ENCODE measurements at places on chromosomes 1 and 21. TPM values are rescaled to one million over a fixed set of nuclear protein-coding genes. Genes with fewer than 3 reads are reported as not detected.
A peak's percentile ranks its signal among the peaks of the same experiment; 100 is the strongest.

The TFAP2E gene
- 0.32 TPM for total RNA-seq

DNA sequence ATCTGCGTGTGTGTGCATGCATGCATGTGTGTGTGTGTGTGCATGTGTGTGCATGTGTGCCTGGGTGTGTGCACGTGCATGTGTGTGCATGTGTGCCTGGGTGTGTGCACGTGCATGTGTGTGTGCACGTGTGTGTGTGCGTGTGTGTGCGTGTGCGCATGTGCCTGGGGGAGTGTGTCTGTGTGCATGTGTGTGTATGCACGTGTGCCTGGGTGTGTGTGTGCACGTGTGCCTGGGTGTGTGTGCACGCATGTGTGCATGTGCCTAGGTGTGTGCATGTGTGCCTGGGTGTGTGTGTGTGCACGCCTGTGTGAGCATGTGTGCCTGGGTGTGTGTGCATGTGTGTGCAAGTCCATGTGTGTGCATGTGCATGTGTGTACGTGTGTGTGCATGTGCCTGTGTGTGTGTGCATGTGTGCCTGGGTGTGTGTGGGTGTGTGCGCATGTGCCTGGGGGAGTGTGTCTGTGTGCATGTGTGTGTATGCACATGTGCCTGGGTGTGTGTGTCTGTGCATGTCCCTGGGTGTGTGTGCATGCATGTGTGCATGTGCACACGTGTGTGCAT is 29.3 kb upstream of the COL6A2 start:
- no peak for DNase-seq

The ESPN gene
- not detected for total RNA-seq

GRCh38 chr1:35164893-35165292 is 28.1 kb downstream of the SFPQ start:
- no peak for DNase-seq

DNA sequence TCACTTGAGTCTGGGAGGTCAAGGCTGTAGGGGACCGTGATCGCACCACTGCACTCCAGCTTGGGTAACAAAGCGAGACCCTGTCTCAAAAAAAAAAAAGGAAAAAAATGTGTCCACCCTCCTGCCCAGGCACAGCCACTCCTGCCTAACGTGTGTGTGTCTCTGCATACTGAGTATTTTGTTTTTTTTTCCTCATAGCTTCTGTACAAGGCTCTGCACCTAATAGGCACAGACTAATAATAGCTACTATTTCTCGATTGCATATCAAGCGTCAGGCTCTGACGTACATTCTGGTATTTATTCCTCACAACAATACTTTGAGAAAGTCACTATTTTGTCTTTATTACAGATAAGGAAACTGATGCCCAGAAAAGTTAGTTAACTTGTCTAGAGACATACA is 5.0 kb downstream of the PTGFRN start:
- DNase-seq: no peak

DNA sequence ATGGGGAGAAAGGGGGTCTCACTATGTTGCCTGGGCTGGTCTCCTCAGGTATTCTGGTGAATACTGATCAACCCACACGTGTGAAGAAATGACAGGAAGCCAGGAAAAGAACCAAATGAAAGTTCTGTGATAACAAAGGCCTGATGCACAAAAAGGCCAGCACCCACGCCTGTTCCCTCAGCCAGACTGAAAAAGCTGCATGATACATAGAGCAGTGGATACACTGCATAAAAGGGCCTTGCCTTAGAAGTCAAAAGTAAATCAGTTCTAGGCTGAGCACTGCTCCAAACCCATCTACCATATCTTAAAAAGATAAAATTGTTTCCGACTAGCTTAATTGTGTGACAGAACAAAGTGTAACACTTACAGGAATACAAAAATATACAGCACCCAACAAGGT is 36.9 kb upstream of the PSMG1 start:
- DNase-seq: no peak

- DNase-seq: no peak
Measured at GRCh38 chr1:3636080-3636479, 11.3 kb downstream of the TPRG1L start.

The PRELP gene
- under 0.01 TPM for total RNA-seq

DNA sequence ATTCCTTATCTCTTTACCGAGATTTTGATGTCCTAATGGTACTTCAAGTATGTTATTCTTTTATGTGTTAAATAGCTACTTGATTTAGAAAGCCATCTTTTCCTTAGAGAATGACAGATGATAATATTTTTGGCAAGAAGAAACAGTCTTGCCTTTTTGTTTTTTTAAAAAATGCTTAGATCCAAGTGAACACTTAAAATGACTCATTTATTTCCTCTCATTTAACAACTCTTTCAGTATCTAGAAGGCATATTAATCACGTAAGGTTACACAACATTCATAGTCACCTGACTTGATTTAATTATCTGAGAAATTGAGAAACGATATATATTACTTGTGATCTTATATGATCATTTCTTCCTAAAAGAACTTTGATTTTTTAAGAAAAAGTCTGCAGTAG is 52.4 kb downstream of the SUCO start:
- DNase-seq: peak; percentile 62

- no peak for DNase-seq
Measured at GRCh38 chr1:226653311-226653921, 85.7 kb downstream of the ITPKB start.

GRCh38 chr1:82893712-82894470 is 1093.2 kb downstream of the ADGRL2 start:
- DNase-seq: no peak

The TFF1 gene
- not detected for total RNA-seq

The MR1 gene
- 35.8 TPM for total RNA-seq

- DNase-seq: no peak
Measured at GRCh38 chr1:245915841-245916240, 591.2 kb downstream of the SMYD3 start.

DNA sequence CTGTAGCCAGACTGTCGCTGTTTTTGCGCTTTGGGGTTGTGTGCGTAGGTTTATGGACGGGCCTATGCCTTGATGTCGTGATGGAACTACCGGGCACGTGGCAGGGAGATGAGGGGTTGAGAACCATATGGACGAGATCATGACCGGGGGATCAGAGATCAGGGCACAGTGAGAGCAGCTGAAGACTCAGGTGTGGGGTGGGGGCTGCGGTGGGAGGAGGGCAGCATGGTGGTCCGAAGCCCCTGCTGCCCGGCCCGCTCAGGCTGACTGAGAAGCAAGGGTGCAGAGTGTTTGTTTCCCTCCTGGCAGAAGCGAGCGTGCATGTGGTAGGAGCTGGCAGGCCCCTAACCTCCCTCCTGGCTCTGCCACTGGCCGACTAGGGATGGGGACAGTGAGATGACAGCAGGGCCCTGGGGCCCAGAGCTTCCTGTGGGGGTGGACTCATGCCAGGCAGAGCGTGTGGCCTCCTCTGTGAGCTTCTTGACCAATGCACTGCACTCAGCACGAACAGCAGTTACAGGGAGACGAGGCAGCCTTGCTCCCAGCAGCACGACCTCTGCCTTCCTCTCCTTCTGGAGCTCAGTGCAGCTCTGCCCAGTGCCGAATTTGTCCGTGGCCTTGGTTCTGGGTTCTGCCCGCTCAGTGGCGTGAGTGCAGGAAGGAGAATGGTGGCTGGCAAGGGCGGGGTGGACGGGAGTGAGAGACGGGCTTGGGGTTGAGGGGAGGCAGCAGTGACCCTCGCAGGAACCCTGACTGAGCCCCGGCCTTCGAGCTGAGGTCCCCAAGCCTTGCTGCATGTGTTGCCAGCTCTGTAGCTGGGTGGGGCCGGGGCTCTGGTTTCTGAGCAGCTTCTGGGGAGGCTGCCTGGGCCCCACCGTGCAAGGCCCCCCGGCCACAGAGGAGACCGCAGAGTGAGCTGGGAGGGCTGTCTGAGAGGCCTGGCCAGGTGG is 22.2 kb upstream of the LRRC3 start:
- DNase-seq: no peak

DNA sequence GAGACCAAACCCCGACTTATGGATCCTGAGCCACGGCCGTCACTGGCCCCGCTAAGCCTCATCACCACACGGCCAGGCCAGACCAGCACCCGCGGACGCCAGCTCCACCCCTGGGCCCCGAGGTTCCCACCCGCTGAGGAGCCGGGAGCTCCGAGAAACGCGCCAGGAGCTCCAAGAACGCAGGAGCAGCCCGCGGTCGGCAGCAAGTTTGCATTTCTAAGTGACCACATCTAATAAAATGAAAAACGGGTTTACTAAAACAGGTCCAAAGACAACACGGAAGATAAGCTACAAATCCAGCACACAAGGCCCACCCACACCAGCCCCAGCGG is 8.1 kb upstream of the C1QTNF12 start:
- no peak for DNase-seq

GRCh38 chr1:245805532-245805931 is 650.7 kb downstream of the KIF26B start:
- no peak for DNase-seq

The CLDN19 gene
- total RNA-seq: not detected

- no peak for DNase-seq
Measured at GRCh38 chr1:84642774-84643173, 47.5 kb downstream of the SSX2IP start.

DNA sequence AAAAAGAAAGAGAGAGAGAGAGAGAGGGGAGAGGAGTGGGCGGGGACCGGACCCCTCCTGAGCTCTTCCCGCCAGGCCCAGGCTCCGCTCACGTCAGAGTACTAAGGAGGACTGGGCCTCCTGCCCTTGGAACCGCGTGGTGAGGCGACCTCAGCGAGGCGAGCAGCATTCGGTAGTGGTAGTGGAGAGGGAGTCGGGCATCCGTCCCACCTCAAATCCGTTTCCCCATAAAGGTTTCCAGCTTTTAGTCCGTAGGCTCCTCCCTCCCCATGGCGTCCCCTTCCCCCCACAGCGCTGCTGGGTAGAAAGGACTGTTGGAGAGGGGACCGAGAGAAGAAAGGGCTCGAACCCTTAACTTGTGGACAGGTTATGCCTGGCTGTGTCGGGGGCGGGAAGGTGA is 124.4 kb upstream of the BARHL2 start:
- DNase-seq: no peak

GRCh38 chr1:217063172-217063908 is 340.1 kb upstream of the ESRRG start:
- DNase-seq: no peak

GRCh38 chr1:172416496-172417035 is 3.9 kb upstream of the C1orf105 start:
- no peak for DNase-seq

The ANKRD35 gene
- 1.3 TPM for total RNA-seq

DNA sequence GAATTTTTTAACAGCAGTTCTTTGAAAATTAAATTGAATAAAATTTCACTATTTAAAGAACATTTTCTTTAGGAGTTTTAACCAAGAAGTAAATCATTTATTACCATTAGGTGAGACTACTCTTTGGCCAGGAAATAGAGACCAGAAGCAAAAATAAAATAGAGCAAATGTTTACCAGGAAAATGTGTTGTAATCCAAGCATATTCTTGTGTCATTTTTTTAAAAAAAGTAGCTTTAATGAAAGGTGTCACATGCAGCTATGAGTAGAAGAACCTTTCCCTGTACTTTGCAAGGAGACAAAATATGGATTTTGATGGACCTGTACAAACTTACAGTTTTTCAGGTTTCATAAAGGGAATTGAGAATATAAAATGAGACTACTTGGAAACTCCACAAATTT is 140.8 kb downstream of the NFIA start:
- DNase-seq: no peak

DNA sequence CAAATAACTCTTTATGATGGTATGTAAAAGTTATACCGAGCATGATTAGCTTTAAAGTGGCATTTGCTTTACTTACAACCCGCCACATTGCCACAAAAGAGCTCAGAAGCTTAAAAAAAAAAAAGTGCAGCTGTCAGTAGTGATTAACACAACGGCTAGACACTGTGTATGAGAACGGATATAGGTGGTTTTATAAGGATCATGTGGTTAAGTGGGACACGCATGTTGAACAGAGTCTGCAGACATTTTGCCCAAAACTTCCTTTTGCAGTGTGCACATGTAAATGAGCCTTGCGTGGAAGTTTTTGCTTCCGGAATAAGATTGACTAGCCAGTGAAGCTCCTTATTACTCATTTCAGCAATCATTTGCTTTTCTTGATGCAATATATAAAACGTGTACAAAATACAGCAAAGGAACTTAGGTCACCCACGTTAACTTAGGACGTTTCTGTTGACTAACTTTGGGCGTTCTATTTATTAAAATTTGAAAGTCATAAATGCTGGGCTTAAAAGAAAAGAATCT is 58.7 kb upstream of the RGS1 start:
- DNase-seq: peak; percentile 69

DNA sequence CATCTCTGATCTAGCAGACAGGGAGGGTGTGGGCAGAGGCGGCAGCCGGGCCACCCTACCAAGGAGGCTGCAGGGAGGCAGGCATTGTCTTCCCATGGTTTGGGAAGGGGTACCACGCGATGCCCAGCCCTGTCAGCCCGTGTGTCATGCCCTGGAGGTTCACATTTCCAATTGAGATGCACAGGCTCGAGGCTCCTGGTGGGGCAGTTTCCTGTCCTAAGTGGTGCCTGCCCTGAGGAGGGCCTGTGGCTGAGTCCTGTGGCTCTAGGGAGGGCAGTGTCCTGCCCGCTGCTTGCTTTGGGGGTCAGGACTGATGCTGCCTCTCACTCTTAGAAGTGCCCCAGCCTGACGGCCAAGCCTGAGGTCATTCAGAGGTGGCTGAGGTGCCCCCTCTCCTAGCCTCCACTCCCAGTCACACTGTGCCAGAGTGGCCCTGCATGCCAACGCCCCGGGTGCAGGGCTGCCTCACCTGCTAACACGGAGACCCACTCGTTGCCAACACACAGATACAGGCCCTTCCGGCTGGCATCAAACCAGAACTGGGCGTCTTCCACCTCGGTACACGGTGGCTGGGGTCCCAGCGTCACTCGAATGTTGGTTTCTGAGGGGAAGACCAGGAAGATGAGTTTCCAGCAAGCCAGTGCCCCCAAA is 11.9 kb downstream of the KRTAP10-1 start:
- no peak for DNase-seq

The TSPEAR gene
- total RNA-seq: not detected

DNA sequence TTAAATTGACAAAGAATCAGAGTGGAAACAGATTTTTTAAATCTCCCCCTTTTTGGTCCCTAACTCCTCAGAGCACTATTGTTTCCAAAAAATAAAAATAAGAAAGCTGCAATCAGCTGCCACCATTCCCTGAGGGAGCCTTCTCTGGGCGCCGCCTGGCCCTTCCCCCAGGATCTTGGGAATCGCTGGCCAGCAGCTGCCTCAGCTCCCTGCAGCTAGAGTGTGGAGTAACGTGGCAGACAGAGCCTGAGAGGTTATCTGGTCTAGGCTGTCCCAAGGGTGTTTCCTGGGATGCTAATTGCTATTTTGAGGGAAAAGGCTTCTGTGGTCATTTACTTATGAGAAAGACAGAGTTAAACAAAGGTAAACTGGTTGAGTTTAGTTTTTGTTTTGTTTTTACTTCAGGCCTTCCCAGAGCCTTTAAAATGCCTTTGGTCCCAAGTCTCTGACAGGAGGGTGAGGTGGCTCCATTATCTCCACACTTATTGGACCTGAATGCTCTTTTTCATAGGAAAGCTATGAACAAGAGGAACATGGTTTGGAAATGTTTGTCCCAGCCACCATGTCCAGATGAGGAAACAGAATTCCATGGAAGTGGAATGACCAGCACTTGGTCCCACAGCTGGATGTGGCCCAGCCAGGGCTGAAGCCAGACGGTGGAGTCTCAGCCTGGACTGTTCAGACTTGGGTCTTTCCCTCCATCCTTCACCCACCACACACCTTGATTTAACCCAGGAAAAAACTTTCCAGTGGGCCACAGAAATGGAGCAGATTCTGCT is 14.1 kb upstream of the KIAA1614 start:
- DNase-seq: no peak

The MAP10 gene
- total RNA-seq: 2.2 TPM

The DEPDC1 gene
- total RNA-seq: 12.6 TPM

The TRABD2B gene
- total RNA-seq: not detected

The SPATA6 gene
- total RNA-seq: 4.2 TPM

- DNase-seq: no peak
Measured at GRCh38 chr1:116873680-116874271, 35.9 kb upstream of the PTGFRN start.

The DR1 gene
- total RNA-seq: 45.8 TPM

The SLC1A7 gene
- under 0.01 TPM for total RNA-seq

All from fibroblast of villous mesenchyme (primary cell).